Dermis microvascular lymphatic vessel endothelial cell (primary cell): ENCODE measurements at places on chromosomes 2 and 18. TPM values are rescaled to one million over a fixed set of nuclear protein-coding genes. Genes with fewer than 3 reads are reported as not detected.

Gene HOXD13
- total RNA-seq = under 0.01 TPM in 1 of 2 replicates, not detected in the other

Gene NGEF
- total RNA-seq = 0.39 TPM in 1 of 2 replicates, not detected in the other

Gene SFXN5
- total RNA-seq = 10.1 and 16.7 TPM in 2 replicates

Gene OSBPL1A
- total RNA-seq = 10.8 and 13.9 TPM in 2 replicates

Gene AMMECR1L
- total RNA-seq = 12.2 and 16.3 TPM in 2 replicates

Gene CFAP65
- total RNA-seq = not detected in 2 replicates

Gene CCDC74B
- total RNA-seq = 0.51 and 0.64 TPM in 2 replicates

Gene CIDEA
- 1.3 TPM in 1 of 2 replicates, not detected in the other for total RNA-seq

Gene NDUFS1
- 102 and 121 TPM in 2 replicates for total RNA-seq

Gene GKN1
- not detected in 2 replicates for total RNA-seq

Gene CXCR1
- not detected in 2 replicates for total RNA-seq

Gene IL36G
- not detected in 2 replicates for total RNA-seq

Gene ALLC
- total RNA-seq = not detected in 2 replicates
